ENCODE measurements at places on chromosomes 13 and 19. TPM values are rescaled to one million over a fixed set of nuclear protein-coding genes. Genes with fewer than 3 reads are reported as not detected.
A peak's percentile ranks its signal among the peaks of the same experiment; 100 is the strongest.

- no peak for DNase-seq
Observed at GRCh38 chr13:50757008-50757407, 86.5 kb downstream of the DLEU7 start.

DNA sequence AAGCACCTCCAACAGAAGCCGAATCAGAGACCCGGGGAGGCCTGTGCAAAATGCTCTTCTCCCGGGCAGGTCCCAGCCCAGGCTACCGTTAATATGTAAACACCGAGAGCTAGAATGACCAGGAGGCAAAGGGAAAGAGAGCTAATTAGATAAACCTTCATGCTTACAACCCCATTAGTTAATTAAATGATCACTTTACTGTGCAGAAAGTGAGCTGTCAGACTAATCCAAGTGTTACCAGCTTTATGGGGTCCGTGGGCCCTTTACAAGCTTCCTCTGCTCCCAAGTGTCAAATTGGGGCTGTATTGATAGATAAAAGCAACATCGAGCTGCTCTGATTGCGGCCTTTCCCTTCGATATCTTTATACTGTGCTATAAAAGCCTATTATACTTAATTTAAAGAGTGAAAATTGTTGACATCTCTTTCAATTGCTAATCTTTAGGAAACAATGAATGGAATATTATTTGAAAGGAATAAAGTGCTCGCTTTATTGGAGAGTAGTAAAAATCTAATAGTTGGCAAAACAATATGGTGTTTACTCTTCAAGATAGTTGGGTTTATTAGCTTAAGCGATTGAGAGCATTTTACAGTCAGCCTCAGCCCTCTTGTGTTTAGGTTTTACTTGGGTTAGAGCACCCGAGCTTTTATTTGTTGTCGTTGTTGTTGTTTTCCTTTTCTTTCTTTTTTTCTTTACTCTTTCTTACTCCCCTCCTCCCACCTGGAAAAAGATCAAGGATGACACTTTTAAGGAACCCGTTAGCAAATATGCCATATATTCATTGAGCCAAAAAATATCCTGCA lies 189.3 kb upstream of the GPR12 start:
- no peak for DNase-seq

The SHISA2 gene
- 0.15 TPM for total RNA-seq

- DNase-seq = no peak
Observed at GRCh38 chr13:107730813-107731212, 484.5 kb downstream of the LIG4 start.

GRCh38 chr13:58313219-58313618 lies 681.7 kb downstream of the PCDH17 start:
- DNase-seq = no peak

The TJP3 gene
- total RNA-seq = 1.1 TPM

The SPC24 gene
- 12.8 TPM for total RNA-seq

The PSG11 gene
- total RNA-seq = not detected

DNA sequence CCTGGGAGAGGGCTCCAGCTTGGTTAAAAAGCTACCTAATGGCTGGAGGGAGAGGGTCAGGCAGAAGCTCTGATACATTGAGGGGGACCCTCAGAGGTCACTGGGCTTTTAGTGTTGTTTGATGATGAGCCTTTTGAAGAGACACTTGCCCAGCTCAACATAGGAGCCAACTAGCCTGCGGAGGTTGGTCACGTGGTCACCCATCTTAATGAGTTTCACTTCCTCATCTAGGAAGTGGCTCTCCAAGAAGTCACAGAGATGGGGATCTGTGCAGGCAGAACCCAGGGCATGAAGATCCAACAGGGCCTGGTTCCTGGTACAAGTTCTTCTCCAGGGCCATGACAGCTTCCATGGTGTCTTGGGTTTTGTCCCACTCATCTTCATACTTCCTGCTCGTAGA lies 33.4 kb downstream of the IPO5 start:
- DNase-seq = no peak

- DNase-seq = no peak
Observed at GRCh38 chr19:1749373-1750342, 3.6 kb upstream of the ONECUT3 start.

- DNase-seq = peak; percentile 56
Observed at GRCh38 chr13:40190641-40191100, 475.8 kb downstream of the FOXO1 start.

- no peak for DNase-seq
Observed at GRCh38 chr13:78601874-78602560, 1.3 kb downstream of the POU4F1 start.

DNA sequence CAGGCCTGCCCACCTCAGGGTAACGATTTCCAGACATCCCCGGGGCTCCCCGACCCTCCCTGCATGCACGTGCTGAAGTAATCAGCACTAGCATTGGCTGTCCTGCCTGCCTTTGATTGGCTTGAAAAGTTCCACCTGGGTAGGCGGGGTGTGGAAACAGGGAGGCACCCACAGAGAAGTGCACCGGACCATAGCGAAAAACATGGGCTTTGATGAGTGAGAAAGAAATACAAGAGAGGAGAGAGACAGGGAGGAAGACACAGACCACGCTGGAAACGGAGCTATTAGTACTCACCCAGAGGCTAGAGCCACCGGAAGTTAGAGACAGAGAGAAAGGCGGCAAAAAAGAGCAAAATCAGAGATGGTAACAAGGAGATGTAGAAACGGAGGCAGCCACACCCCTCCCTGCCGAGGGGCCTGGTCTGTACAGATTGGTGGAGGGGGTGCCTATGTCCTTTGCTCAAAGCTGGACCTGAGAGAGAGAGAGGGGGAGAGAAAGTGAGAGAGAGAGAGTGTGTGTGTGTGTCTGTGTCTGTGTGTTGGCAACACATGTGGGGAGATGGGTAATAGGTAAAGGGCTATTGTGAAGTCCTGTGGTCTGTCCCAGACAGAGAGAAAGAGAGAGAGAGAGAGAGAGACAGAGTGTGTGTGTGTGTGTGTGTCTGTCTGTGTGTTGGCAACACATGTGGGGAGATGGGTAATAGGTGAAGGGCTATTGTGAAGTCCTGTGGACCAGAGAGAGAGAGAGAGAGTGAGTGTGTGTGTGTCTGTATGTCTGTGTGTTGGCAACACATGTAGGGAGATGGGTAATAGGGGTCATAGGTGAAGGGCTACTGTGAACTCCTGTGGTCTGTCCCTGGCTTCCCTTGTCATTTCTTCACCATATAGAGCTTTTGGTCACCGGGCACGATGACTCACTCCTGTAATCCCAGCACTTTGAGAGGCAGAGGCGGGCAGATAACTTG lies 2.9 kb downstream of the CGB3 start:
- DNase-seq = no peak

- no peak for DNase-seq
Observed at GRCh38 chr19:52910648-52911047, 12.6 kb downstream of the ZNF888 start.

DNA sequence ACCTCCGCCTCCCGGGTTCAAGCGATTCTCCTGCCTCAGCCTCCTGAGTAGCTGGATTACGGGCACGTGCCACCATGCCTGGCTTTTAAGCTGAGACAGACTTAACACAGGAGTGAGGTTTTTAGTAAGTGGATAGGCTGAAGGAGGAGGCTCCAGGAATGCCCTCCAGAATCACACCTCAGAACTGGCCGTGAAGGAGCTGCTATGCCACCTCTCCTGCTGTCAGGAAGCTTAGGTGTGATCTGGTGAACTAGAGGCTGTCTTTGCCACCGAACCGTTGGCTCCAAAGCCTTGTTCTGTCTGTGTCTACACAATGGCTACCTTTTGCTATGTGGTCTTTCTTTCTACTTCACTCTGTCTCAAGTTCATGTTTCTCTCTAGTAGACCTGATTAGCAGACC lies 4.2 kb downstream of the PDCD2L start:
- no peak for DNase-seq

- no peak for DNase-seq
Observed at GRCh38 chr13:91361755-91362271, 14.3 kb downstream of the MIR17HG start.

- DNase-seq = no peak
Observed at GRCh38 chr19:33205531-33206260, 11.6 kb downstream of the LRP3 start.

DNA sequence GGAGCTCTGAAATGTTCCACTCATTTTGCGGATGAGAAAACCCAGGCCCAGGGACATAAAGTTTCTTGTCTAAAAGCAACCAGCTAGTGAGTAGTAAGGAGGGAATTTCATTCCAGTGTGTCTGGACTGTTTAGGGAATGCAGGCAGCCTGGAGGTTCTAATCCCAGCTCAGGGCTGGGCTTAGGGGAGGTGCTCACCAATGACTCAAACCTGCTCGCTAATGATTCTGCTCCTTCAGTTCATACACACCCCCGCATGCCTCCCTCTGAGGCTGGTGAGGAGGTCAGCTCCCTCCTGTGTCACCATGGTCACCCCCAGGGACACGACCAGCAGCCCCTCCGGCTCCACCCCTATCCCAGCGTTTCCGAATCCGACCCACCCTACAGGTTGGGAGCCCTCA lies 34.6 kb downstream of the CYP4F2 start:
- DNase-seq = no peak

The TPTE2 gene
- not detected for total RNA-seq

- no peak for DNase-seq
Observed at GRCh38 chr13:112165712-112166111, 98.8 kb downstream of the SOX1 start.

The SERTAD3 gene
- total RNA-seq = 6.8 TPM

GRCh38 chr13:90839061-90839460 lies 508.4 kb upstream of the MIR17HG start:
- no peak for DNase-seq

The HIF3A gene
- total RNA-seq = not detected

DNA sequence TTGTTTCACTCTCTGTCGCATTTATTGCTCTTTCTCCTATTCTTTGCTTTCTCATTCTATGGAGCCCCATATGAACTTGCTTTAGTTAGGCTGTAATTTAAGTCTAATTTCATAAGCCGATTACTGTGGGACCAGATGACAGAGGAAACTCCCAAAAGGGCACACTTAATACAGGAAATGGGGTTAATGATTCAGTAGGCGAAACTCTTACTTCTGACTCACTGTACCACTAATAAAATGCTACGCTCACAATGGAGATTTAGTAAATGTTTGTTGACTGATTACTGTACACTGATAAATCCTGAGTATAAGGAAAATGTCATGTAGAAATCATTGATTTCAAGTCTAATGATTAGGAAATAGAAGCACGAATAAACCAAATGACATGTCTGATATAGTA lies 276.4 kb downstream of the KLF5 start:
- no peak for DNase-seq

DNA sequence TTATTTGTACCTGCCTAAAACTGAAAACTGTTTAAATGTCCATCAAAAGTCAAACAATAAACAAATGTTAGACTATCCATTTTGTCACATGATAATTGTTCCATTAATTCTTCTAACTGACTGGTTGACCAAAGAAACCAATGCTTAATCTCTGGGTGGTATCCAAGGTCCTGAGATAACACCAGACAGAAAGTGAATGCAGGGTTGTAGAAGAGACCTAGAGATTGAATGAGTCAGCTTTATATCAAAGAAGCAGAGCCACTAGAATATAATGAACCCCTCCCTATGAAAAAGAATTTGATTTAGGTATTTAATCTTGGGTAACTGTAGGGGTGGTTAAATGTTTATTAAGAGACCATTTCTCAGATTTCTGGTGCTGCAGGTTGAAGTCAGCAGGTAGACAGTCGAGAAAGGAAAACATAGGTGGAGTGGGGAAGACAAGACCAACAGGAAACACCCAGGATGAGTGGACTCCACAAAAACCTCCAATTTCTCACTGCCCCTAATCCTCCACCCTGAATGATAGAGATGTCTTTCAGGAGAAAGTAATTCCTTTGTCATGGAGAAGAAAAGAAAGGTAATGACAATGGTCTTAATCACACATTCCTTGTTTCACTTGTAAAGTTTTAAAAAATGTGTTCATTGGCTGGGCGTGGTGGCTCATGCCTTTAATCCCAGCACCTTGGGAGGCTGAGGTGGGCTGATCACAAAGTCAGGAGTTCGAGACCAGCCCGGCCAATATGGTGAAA lies 536.4 kb downstream of the IRS2 start:
- DNase-seq = no peak

DNA sequence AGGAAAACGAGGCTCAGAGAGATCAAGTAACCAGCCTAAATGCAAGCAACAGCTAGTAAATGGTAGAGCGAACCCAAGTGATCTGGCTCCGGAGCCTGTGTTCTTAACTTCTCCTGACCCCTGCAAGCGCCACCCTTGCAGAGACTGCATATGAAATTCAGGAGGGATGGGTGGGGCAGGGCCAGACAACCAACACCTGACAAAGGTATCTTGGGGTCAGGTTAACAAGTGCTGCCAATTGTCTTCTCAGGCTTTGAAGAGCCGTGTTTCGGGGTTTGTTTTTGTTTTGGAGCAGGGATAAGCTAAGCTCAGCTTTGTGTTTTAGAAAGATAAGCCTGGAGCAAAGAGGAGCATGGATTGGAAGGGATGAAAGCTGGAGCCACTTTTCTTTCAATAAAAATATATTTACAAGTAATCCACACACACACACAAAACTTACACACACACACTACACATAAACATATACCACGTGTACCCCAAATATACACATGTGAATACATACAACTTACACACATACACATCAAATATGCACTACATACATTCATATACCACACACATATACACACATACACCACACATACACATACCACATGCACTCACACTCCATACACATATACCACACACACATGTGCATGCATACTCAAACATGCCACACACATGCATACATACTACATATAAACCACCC lies 722.0 kb downstream of the DIAPH3 start:
- no peak for DNase-seq

The ELANE gene
- total RNA-seq = not detected

The LILRA5 gene
- total RNA-seq = not detected

The TNNI3 gene
- total RNA-seq = not detected

GRCh38 chr19:5078666-5079065 lies 109.8 kb downstream of the KDM4B start:
- no peak for DNase-seq

- DNase-seq = no peak
Observed at GRCh38 chr13:86655561-86655960, 856.3 kb upstream of the SLITRK6 start.

GRCh38 chr19:39194832-39195542 lies 1.8 kb upstream of the NCCRP1 start:
- no peak for DNase-seq

The PEAK3 gene
- 0.11 TPM for total RNA-seq

GRCh38 chr13:98563071-98563470 lies 13.8 kb downstream of the STK24 start:
- no peak for DNase-seq

The SIGLECL1 gene
- not detected for total RNA-seq

The NCR1 gene
- total RNA-seq = not detected

The CYP2S1 gene
- total RNA-seq = 0.27 TPM

All from activated T-cell treated with anti-CD3 and anti-CD28 coated beads, Interleukin-2, amount 50 U/mL, for 4 hours (primary cell).